ENCODE measurements at places on chromosomes 6 and 20.

DNA sequence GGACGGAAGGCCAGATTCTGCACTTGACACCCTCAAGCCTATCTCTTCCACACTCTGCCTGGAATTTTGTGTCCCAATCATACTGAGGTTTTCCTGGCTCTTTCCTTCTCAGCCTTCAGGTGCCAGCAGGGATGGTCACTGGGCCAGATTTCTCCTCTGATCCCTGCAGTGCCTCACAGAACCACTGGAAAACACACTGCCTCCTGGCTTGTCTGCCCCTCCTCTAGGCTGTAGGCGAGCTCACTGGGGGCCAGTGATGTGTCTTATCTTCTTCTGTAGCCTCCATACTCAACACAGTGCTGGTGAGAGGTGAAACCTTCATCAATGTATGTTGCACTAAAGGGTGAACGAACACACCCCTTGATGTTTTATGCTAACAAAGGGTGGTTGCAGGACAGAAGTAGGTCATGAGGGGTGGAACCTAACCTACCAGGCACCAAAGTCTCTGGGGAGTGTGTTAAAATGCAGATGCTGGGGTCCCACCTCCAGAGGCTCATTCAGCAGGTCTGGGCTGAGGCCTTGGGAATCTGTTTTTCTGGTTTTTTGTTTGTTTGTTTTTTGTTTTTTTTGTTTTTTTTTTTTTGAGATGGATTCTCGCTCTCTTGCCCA lies 80.3 kb downstream of the CDH26 start:
- DNase-seq: no peak

DNA sequence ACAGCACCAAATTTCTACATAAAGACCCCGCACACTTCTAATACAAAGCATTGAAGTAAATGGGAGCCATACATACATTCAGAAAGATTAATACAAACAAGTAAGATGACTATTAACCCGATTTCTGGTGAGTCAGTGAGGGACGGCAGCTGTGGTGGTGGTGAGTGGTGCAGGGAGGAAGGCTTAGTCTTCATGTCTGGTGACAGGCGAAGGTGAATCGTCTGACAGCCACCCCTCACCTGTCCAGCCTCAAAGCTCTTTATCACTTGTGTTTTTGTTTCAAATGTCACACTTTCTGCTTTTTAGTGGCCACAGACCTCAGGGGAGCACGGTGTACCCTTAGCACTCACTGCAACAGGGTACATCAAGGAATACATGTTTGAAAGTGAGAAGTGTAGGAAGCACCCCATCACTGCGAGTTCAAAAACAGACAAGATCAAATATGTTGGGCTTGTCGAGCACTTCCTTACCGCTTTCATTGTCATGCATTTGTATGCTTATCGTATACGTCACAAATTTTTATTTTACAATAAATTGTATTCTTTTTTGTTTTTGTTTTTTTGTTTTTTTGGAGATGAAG lies 63.5 kb downstream of the IRF4 start:
- DNase-seq: no peak

DNA sequence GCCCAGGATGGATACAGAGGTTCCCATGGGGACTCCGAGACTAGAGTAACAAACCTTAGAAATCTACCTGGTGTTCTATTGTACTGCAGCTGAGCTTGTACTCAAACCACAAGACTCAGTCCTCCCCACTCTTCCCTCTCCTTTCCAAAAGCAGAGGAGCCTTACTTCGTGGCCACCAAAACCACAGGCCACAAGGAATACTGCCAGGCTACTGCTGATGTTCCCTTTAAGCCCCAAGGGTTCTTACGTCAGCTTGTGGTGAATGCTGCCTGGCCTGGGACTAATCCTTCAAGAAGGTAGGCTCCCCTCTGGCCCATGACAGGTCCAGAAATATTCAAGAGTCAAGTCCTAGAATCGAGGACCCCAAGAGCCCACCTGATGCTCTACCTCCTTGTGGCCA lies 10.5 kb upstream of the DEFB128 start:
- DNase-seq: no peak

DNA sequence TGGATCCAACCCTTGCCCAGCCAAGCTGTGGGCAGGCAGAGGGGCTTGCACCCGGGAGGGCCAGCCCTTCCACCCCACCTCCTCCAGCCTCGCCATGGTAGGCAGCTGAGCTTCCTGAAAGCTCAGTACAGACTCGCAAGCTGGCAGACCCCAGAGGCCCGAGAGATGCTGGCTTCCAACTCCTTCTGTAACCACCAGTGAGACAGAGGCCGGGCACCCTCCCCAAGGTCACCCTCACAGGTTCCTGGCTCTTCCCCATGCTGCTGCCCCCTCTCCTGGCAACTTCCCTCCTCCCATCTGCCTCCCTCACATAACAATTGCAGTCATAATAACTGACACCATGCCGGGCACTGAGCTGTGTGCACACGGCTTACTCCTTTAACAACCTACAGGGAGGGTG lies 26.2 kb upstream of the NOL4L start:
- DNase-seq: no peak

DNA sequence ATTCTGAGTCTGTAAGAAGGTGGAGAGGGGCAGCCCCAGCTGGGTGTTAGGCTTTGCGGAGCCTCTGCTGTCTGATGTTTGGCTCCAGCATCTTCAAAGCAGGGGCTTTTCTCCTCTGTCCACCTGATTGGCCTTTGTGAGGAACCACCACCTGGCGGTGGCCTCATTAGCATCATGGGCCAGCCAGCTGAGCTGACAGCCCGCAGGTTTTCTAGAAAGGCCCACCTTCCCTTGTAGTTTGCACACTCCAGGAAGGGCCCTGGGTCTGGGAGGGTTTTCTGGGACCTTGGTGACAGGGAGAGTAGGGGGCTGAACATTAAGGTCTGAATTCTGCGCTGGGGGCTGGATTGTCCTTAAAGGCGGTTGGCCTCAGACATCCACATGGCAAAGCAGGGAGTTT lies 11.6 kb downstream of the IGF2R start:
- no peak for DNase-seq

Data from globus pallidus (tissue), 1 donor.